ENCODE measurements at places on chromosomes 3 and 15.

- peak; percentile 14 for DNase-seq
Measured at GRCh38 chr3:45225465-45226205, 452 bp downstream of the TMEM158 start.

GRCh38 chr3:8712045-8712907 lies 21.3 kb upstream of the CAV3 start:
- DNase-seq = no peak

DNA sequence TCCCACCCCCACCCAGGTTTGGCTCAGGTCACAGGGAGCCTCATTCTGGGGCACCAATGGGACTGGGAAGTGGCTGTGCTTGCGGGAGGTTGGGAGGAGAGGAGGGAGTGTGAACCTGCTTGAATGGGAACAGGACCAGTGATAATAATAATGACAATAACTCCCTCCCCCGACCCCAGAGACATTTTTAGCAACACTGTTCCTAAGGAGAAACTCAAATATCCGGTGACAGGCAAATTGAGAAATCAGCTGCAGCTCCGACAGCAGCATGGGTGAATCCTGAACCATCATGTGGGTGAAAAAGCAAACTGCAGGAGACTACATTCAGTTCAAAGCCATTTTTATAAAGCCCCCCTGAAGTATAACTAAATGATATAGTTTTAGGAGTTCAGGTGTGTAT lies 11.6 kb upstream of the RPL29 start:
- DNase-seq = no peak

- peak; percentile 9 for DNase-seq
Measured at GRCh38 chr15:89971592-89971997, 29.5 kb upstream of the ZNF710 start.

DNA sequence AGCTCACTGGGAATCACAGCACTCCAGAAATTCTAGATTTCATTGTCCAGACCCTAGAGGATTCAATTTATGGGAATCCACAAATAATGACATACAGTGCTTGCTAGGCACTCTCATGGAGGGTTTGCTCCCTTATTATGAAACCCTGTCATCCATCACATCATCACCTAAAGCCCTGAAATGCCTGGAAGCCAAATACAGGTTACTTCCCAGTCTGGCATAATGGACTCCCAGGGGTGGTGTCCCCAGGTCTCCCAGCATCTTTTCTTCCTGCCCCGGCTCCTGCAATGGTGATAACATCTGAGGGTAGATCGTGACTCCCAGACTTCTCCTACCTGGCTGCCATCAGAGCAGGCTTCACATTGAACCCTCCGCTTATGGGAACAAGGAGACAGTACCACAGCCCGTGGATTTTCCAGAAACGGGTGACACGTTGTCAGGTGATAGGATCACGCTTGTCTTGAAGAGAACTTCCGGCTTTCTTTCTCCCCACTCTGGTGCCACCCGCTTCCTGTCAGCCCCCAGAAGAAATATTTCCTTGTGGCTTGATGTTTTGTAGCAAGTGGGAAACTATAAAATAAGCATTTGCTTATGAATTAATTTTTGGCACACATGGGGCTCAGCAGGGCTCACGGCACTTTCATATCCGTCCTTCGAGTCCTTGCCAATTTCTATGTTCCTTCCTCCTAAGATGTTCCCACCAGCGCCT lies 238.7 kb upstream of the BHLHE40 start:
- DNase-seq = no peak

- DNase-seq = peak; percentile 70
Measured at GRCh38 chr15:52528564-52529340, at the start of gene MYO5A. Gene MYO5A, minus strand, starts transcription at chr15:52528880. Its CDS starts 74 bp downstream, at chr15:52528806.

- no peak for DNase-seq
Measured at GRCh38 chr3:170724599-170725280, 138.9 kb upstream of the SLC7A14 start.

- no peak for DNase-seq
Measured at GRCh38 chr3:15514663-15515340, 6.7 kb downstream of the COLQ start.

DNA sequence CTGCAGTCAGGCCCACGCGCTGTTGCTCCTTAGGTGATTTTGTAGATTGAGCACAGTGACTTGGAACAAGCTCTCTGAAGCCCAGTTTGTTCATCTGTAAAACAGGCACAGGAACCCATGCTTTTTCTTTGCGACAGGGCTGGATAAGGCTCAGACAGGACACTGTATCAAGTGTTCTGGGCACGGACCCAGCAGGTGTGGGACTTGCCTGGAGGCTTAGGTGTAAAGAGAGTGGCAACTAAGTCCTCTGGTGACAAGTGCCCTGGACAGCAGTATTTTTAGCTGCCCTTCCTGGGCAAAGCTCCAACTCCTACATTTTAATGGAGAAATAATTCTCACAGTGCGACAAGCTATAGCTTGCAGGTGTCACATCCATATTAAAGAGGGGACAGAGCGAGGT lies 32.2 kb downstream of the CD276 start:
- DNase-seq = no peak

DNA sequence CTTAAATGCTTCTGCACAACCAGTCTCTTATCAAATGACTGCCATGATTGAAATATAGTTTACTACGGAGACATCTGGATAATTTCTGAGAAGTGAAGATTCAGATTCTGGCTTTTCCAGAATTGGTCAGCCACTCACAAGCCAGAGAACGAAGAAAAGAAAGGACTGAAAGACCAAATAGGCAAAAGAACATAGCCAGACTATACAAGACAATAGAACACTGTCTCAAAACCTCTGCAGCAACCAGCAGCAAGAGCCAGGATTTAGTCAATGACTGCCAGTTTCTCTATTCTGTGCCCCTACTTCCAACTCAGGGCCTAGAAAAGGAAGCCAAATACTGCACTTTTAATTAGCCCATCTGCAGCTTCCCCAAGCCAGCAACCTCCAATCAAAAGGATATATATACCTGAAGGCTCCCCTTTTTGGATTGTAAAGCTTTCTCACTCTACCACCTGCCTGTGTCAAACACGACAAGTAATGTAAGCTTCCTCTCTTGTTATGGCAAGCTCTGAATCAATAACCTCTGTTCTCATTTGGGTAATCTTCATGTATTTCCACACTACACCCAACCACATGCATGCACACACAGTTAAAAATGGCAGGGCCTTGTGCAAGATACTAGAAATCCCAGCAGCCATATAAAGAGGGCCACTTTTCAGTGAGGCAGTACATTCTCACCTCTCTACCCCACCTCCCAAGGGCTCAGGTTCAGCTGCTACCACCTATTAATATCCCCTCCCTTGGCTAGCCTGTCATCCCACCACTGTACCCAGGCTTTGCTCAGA lies 97.1 kb downstream of the ERC2 start:
- DNase-seq = no peak

- no peak for DNase-seq
Measured at GRCh38 chr15:40339621-40339945, 1.2 kb downstream of the CCDC9B start.

- DNase-seq = no peak
Measured at GRCh38 chr15:39406485-39406884, 174.4 kb upstream of the THBS1 start.

DNA sequence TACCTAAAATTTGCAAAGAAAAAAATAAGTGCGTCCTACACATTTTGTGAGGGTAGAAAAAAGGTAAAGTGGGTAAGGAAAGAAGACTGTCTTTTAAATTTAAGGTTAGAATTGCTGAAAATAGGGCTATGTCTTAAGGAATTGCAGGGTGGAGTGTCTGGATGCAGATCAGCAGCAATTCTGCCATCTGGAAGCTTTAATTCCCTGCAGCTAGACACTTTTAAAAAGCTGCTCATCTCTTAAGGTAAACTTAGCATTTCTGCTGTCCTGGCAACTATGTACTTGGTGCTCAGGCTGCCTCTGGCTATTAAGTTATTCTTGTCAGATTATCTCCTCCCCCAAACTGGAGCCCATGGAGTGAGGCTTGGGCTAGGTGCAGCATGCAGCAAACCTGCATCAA lies 420.2 kb downstream of the SI start:
- no peak for DNase-seq

DNA sequence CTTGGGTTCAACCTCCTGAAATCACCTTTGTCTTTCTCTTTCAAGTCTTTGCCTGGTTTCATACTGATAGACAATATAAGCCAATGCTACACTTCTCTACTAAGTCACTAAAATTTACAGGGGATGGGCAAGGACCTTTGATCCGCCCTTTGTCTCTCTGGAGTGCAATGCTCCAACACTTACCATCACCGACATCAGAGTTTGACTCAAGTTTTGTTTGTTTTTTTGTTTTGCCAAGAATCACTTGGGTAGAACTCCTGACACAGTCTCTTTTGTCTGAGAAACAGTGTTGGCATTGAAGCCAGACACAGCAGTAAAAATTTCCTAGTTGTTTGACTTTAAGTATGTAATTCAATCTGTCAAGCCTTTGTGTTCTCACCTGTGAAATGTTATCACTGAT lies 29.3 kb downstream of the NFKBIZ start:
- no peak for DNase-seq

- DNase-seq = no peak
Measured at GRCh38 chr3:52280050-52280461, 1.6 kb upstream of the WDR82 start.

DNA sequence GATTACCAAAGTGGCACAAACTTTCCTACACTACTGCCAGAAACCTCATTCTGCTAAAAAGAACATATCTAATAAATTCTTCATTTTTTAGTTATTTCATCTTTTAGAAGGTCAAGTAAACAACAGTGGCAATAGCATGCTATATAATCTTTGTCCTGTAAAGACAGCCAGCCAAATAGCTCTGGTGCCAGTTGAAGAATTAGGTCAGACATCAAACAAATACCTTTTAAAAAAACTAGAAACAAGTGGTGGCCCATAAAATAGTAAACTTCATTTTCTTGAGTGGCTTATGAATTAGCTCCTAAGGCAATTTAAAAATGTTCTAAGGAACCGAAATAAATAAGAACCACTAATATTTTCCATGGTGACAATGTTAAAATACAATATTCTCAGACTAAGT lies 19.5 kb downstream of the CCDC14 start:
- DNase-seq = no peak

DNA sequence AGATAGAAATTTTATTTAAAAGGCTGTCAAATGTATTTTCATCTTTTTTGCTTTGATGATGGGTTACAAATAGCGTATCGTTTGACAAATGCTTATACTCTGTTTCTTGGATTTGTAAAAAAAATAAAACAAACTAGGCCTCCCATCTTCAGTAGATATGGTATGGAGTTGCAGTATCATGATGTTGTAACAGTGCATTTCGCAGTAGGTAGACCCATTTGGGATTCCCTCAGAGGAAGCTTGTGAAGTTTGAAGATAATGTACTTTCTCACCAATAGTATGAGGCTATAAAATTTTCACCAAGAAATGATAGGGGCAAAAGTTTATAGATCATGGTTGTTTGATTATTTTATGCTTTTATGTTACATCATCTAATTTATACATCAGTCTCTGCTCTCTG lies 10.8 kb downstream of the MBNL1 start:
- no peak for DNase-seq

- no peak for DNase-seq
Measured at GRCh38 chr3:4718179-4718736, 225.1 kb downstream of the ITPR1 start.

- DNase-seq = no peak
Measured at GRCh38 chr3:101868534-101869464, 19.5 kb downstream of the NFKBIZ start.

DNA sequence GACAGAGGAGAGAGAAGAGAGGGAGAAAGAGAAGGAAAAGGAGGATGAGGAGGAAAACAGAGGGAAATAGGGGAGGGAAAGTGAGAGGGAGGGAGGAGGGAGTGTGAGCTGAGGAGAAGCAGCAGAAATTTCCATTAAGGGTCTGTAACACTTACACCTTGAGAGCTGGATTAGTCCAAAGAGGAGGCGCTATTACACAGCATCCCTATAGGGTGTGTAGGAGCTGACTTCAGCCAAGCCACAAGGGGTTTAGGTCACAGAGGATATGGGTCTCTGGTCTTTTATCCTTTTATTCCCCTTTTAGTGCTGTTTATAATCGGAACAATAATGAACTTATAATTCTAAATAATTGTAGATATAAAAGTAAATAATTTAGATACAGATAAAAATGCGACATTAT lies 230.4 kb downstream of the GABRG3 start:
- DNase-seq = no peak

- no peak for DNase-seq
Measured at GRCh38 chr15:95869920-95870319, 460.6 kb upstream of the NR2F2 start.

GRCh38 chr3:148840451-148840850 lies 12.8 kb downstream of the CPB1 start:
- DNase-seq = no peak

DNA sequence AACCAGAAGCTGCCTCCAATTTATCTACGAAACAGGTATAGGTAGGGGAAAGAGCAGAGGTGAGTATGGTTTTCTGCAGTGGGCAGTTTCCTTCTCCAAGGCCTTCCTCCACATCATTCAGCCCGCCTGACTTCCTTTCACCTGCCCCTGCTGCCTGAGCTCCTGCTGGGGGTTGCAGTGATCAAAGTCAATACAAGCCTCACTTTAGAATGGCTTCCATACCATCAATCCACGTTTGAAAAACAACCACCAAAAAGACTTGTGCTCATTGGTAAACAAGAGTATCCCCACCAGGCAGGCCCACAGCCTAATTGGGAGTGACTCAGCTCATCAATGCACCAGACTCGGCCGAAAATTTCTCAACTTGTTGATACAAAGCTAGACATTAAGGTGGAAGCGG lies 159.9 kb downstream of the MAGI1 start:
- no peak for DNase-seq

DNA sequence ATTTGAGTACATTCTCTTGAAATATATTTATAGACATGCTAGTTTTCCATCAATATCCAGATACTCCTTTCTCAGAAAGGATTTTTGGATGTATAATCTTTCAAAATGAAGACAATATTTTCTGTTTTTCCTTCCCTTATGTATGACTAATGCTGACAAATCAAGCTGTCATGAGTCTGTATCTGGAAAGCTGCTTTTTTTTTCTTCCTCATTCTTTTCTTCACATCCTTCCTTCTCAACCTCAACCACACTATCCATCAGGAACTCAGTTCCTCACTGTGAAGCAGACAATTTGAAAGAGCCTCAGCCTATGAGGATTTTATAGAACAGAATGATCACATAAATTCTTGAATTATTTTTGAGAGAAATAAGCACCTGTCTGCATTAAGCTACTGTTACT lies 335.9 kb upstream of the EPHA6 start:
- no peak for DNase-seq

DNA sequence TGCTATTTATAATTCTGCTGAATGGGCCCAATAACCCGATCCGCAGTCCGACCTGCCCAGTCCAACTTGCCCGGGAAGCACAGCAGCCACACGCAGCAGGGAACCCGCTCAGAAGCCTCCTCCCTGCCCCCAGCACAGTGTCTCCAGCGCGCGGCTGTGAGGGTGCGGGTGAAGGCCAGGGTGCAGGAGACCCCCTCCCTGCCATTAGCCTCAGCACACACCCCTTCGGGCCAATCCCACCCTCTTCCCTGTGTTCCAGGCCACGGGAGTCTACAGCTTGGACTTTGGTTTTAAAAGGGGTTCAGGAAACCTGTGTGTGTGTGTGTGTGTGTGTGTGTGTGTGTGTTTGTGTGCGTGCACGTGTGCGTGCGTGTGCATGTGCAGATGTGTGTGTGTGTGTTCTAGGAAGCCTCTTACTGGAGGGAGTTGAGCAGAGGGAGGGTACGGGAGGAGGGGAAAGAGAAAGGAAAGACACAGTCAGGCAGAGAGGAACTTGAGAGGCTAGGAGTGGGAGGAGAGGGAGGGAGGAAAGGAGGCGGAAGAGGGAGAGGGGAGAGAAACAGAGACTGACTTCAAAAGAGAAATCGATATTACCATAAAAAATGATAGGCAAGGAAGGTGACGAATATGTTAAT lies 34.2 kb downstream of the ATP2B2 start:
- no peak for DNase-seq

GRCh38 chr3:128205558-128206145 lies 52.4 kb downstream of the EEFSEC start:
- DNase-seq = no peak

GRCh38 chr3:54861248-54862067 lies 66.4 kb downstream of the LRTM1 start:
- no peak for DNase-seq

All from stimulated activated CD4-positive, alpha-beta T cell treated with anti-CD3 and anti-CD28 coated beads, Interleukin-2, amount 100 ng/mL, for 4 hours (primary cell).